Activated T-cell treated with anti-CD3 and anti-CD28 coated beads for 1 hour (primary cell): ENCODE measurements at places on chromosomes 1 and 21.

DNA sequence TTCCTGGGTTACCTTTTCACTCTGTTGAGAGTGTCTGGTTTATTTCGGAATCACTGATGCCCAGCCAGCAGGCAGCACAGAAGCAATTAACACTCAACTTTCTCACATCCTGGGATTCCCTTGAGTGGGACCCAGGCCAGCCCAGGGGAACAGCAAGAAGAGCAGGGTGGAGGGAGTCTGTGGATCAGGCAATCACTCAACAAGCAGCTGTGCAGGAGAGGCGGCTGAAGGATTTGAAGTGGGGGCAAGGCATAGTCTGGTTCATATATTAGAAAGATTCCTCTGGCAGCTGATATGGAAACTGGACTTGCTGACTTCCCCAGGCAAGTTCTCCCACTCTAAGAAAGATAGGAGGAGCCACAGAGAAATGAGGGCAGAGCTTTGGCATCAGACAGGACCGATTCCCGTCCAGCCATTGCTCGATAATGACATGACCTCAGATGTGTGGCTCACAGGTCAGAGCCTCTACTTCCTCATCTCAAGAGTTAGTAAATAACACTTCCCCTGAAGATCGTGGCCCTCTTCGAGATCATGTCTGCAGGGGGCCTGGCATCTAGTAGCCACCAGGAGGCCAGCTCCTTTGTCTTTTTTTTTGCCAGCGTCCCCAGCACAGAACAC lies 12.4 kb downstream of the EPHA8 start:
- DNase-seq, result no peak

DNA sequence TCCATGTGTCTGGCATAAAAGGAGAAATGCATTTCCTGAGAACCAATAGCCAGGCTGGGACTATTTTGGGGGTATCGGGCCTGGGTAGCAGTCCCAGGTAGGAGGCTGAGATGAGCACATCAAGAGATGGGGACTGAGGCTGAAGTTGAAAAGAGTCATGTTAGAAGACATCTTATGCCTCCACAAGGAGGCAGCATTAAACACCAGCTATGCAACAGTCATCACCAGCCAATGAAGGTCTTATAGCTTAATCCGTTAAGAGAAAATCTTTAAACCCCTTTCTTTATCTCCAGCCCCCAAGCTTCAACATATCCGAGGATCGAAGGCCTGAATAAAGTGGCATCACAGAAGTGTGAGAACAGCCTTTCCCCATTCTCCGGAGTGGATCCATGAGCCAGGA lies 640.7 kb upstream of the PTBP2 start:
- no peak for DNase-seq

DNA sequence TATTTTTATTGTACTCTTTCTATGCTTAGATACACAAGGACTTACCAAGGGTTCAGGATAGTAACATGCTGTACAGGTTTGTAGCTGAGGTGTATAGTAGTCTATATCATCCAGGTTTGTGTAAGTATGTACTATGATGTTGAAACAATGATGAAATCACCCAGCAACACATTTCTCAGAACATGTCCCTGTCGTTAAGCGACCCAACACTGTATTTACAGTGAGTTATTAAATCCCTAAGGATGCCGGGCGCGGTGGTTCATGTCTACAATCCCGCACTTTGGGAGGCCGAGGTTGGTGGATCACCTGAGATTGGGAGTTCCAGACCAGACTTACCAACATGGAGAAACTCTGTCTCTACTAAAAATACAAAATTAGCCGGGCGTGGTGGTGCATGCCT lies 21.6 kb upstream of the RCOR3 start:
- DNase-seq, result no peak

DNA sequence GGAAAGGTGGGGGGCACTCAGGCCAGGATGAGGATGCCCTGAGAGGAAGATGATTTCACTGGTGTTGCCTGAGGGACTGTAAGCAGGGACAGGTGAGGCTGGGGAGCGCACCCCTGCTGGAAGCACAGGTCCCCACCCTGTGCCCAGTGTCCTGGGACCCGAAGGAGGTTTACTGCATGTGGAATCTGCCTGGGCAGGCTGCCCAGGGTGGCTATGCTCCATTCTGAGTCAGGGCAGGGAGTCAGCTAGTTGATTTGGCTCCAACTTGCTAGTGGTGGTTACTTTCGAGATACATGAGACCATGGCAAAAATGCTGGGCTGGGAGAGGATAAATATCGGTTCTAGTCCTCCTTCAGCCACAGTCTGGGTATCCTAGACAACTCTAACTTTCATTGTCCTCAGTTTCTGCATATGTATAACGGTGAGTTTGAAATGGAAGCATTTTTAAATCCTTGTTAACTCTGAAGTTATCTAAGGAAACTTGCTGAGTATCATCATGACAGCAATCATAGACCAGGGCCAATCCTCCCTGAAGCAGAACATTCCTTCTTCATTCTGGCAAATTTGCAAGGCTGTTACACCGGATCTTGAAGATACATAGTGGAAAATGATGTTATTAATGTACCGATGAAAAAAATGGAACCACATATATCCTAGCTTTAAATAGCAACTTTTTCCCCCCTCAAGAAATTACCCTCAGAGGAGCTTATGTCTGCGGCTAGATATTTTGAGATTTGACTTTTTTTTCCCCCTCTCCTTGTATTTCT lies 7.7 kb downstream of the TLR5 start:
- DNase-seq, result no peak

GRCh38 chr1:30286241-30286987 lies 437.0 kb downstream of the MATN1 start:
- no peak for DNase-seq

- no peak for DNase-seq
Observed at GRCh38 chr1:12448746-12449177, 169.2 kb downstream of the DHRS3 start.

- DNase-seq, result no peak
Observed at GRCh38 chr1:82048596-82048995, 247.9 kb downstream of the ADGRL2 start.

GRCh38 chr1:213054142-213054541 lies 3.1 kb downstream of the RPS6KC1 start:
- DNase-seq, result no peak

- DNase-seq, result no peak
Observed at GRCh38 chr21:34343347-34343746, 20.5 kb upstream of the KCNE2 start.

GRCh38 chr1:6268415-6268814 lies 7.5 kb upstream of the GPR153 start:
- no peak for DNase-seq

DNA sequence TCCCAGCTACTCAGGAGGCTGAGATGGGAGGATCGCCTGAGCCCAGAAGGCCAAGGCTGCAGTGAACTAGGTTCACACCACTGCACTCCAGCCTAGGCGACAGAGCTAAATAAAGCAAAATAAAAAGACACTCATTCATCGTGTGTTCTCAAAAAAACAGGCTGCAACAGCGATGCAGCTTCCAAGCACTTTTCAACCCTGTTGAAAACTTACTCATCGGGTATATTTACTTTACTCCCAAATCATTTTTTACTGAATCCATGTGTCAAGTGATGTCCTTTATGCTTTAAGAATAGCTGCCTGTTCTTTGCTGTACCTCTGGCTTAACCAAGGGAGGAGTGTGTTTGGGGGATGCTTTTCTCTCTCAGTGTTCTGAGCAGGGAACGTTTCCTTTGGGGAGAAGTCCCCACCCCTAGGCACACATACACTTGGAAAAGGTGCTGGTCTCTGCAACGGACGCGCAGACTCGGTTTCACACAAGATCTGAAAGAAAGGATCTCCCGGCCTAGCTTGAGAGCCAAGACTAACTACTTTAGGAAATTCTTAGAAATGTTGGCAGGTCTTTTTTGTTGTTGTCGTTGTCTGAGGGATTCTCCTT lies 1.4 kb downstream of the MAP1LC3C start:
- no peak for DNase-seq

DNA sequence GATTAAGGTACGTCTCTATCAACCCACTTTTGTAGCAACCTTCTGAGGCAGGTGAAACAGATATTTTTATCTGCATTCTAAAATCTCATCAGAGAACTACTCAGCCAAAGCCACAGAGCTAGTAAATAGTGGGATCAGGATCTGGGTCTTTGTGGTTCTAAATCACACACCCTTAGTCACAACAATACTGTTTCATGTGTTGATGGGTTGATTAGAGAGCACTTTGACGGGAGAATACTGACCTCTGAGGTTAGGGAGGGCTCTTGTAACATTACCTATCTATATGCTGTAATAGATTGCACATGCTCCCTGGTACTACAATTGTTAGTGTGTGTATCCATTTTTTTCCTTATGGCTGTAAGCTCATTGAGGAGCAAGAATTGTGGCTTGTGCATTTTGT lies 45.5 kb upstream of the CCDC190 start:
- no peak for DNase-seq

DNA sequence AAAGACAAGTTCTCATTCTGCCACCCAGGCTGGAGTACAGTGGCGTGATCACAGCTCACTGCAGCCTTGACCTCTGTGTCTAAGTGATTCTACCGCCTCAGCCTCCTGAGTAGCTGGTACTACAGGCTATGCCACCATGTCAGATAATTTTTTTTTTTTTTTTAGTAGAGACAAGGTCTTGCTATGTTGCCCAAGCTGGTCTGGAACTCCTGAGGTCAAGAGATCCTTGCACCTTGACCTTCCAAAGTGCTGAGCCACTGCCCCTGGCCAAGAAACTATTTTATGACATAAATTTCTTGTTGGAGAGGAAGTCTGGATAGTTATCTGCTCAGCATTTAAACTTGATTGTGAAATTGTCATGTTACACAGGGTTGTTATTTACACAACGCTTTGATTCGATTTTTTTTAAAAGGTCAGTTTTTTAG lies 2.1 kb downstream of the SCCPDH start:
- DNase-seq, result no peak

- no peak for DNase-seq
Observed at GRCh38 chr1:94619731-94620130, 78.2 kb upstream of the F3 start.

DNA sequence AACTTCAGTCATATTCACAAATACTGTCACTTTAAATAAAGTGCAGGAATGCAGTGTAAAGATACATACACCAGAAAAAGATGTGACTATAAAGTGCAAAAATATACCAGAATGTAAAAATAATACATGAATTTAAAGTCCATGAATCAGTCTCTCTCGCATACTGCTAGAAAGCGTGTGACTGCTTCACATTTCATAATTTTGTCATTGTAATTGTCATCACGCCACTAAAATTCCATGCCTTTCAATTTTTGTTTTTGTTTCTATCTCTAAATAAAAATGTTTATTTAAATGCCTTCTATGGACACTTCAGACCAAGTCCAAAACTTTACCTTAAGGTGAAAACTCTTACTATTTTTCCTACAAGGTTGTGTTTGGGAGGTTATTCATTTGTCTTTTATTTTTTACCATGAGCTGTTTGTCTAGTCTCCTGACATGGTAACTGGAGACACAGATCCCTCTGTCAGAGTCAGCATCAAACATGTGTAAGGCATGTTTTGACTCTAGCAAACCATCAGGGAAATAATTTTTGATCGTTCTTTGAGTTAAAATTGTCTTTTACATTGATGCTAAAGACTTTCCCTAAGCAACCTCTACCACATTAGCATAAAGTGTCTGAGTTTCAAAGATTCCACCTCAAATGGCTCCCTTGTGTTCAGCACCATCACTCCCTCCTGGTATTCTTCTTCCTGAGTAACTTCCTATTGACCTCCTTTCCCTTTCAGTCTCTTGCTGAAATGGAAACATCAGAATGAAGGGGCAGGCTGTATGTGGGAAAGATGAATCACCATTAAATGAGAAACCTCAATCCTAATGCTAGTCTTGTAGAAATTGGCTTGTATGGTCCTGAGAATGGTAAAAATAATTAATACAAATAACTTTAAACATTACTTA lies 14.0 kb upstream of the AIM2 start:
- no peak for DNase-seq

- no peak for DNase-seq
Observed at GRCh38 chr1:24216276-24217074, 29.4 kb upstream of the IFNLR1 start.
